ENCODE measurements at places on chromosomes 1 and 21.

DNA sequence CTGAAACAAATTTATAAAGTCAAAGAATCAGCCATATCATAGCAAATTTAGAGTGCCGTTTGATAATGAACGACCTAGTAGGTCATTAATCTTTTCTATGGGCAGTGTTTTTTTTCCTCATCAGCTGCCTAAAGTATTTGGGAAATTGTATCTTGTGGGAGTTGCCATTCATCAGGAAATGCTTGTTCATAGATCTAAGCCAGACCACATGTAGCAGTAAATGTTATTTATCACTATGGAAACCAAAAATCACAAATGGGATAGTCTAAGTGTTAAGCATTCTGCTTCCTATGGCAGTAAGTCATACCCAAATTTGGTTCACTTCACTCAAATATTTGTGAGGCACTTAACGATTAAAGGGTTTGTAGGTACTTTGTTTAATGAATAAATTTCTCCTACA lies 52.9 kb downstream of the LRRC8D start:
- no peak for DNase-seq

DNA sequence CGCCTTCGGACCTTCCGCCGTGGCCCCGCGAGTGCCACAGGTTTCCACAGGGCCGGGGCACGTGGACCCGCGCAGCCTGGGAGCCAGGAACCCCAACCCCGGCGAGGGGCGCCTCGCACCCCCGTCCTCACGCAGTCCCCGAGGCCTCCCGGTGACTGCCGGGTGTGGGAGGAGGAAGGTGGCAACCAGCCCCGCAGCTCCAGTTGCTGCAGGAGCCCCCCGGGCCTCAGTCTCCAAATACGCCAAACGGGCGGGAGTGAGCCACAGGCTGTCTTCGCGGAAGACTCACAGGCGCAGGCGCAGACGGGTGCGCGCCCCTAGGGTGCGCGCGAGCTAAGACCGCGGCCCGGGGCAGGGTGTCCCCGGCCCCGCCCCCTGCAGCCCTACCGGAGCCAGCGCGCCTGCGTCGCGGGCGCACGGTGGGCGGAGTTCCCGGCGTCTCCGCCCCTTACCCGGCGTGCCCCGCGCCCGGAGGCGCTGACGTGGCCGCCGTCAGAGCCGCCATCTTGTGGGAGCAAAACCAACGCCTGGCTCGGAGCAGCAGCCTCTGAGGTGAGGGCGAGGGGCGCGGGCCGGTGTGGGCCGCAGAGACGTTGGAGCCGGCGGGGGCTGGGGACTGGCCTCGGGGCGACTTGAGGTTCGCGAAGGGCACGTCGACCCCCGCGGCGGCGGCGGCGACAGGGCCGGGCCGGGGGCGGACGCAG lies at the start of gene ARF1:
Gene ARF1 (plus strand): TSS at position 495 of the 704 bp plus-strand sequence. CDS start 14,407 bp downstream, outside the sequence.
- peak; percentile 54 for DNase-seq

DNA sequence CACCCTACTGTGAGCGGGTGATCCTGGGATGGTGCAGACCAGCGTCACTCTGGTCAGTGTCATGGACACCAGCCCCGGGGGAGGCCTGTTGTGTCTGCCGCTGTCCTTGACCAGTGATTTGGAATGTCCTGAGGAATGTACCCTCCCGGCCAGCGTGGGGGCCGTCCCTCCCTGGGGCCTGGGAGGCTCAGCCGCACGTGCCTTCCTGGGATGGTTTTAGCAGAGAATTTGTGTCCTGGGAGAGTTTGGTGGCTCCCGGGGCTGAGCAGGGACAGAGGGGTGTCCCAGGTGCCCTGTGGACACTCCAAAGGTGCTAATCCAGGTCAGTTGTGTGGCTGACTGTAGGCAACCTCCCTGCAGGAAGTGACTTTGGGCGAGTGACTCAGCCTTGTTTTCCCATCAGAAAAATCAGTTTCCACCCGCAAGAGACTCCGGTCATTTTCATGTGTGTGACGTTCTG lies 6.2 kb downstream of the ARHGEF16 start:
- no peak for DNase-seq

DNA sequence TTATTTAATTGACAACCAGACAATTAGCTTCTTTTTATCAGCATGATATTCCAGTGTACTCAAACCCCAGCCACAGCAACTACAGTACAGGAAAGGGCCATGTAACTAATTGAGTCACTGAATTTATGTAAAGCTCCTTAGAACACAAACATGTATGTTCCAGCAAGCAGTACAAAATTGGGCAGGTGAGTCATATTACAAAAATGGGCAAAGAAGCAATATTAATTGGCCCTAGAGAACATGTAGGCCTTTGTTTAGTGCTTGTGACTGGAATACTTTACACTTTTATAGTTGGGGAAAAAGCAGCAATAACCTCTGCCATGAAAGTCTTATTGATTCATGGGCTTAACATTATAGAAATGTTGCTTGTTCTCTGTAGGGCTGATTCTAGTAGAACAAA lies 31.8 kb downstream of the CLEC20A start:
- DNase-seq, result no peak

DNA sequence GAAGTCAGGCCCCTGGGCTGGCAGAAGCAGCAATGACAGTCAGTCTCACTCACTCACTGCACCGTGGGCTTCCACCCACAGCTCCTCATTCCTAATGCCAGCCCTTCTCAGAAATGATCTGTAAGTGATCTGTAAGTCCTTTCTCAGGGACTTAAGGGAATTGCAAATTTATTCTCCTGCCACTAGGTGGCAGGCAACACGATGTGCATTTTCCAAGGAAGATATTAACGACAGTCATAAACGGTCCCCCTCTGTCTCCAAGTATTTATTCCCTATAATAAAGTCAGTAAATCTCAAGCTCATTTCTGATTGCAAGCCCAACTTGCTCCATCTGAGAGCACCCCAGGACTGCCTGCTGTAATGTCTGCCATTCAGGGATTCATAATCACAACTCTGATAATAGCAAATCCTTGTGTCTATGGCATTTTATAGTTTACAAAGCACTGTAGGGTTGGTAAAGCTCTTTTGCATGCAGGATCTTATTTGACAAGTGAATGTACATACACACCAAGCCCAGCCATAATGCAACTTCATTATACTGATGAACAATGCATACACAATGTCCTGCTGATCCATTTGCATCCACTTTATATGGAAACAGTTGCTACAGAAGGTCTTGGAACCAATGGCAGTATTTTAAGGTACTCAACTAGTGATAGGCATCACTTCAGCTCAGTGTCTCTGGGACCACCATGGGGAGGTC lies 380.5 kb upstream of the CAMK1G start:
- DNase-seq, result peak; percentile 2

GRCh38 chr1:238811211-238811879 lies 575.0 kb upstream of the CHRM3 start:
- no peak for DNase-seq

GRCh38 chr1:80441664-80442063 lies 1359.1 kb upstream of the ADGRL2 start:
- DNase-seq, result no peak

- DNase-seq, result no peak
Observed at GRCh38 chr1:220785166-220786056, 1.3 kb upstream of the MTARC1 start.

GRCh38 chr1:148357037-148357436 lies 126.1 kb downstream of the PPIAL4G start:
- no peak for DNase-seq

- DNase-seq, result no peak
Observed at GRCh38 chr1:2383576-2383975, 7.8 kb downstream of the MORN1 start.

- DNase-seq, result no peak
Observed at GRCh38 chr1:98298319-98298718, 363.2 kb upstream of the SNX7 start.

DNA sequence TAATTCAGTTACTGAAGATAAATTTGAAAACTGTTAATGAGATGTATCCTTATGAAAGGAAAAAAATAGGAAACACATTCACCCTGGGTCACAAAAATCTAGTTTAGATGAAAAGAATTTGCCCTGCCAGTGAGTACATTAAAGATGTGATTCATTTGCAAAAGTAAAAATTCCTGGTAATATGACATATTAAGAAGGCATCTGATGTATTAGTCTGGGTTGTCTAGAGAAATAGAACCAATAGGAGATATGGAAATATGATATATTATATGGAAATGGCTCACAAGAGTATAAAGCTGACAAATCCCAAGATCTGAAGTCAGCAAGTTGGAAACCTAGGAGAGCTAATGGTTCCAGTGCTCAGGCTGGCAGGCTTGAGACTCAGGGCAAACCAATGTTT lies 153.8 kb downstream of the MRPL39 start:
- DNase-seq, result no peak

DNA sequence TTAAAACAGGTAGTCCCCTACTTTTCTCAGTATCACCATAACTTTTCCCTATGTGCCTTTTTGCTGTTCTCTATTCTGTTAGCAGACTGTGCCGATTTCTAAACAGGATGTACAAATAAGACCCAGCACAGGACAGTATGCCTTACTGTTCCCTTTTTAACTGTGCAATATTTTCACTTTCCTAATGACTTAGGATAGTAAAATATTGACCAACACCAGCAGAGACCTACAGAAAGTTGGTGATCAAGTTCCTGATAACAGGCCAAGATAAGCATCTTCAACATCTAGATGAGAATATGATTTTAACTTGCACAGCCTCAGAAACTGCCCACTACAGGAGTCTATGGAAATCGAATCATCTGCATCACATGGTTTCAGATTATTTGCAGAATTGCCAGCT lies 42.0 kb downstream of the ADSS2 start:
- DNase-seq, result no peak

- no peak for DNase-seq
Observed at GRCh38 chr1:209490013-209490412, 93.5 kb upstream of the CAMK1G start.

DNA sequence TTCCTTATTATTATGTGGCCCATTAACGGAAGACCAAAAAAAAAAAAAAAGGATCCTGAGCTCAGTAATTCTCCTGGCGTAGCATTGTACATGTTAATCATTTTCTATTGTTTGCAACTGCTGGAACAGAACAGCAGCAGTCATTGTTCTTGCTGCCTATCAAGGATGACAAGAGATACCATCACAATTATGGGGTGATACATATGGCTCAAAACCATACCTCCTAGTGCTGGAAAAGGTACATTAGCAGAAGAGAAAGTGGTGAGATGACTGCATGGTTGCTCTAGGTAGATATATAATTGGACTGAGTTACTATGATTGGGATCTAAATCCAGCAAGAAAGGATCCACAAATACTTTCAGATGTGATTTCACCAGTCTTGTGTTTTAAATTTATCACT lies 13.3 kb upstream of the TLR5 start:
- DNase-seq, result no peak

DNA sequence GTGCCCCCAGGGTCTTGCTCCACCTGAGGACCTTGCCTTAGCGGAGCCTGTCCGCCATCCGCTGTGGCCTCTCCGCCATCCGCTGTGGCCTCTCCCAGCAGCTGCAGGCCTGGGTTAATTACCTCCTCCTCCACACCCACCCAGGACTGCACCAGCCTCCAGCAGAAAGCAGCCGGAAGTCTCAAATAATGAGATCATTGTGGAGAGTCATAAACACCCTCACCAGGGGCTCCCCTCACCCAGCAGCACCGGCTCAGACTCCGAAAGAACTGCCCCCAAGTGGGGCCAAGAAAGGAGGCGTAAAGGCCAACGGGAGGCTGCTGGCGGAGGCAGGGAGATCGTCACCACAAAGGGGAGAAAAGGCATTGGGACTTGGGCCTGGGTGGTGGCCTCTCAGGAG lies 10.7 kb upstream of the GPR153 start:
- peak; percentile 37 for DNase-seq

DNA sequence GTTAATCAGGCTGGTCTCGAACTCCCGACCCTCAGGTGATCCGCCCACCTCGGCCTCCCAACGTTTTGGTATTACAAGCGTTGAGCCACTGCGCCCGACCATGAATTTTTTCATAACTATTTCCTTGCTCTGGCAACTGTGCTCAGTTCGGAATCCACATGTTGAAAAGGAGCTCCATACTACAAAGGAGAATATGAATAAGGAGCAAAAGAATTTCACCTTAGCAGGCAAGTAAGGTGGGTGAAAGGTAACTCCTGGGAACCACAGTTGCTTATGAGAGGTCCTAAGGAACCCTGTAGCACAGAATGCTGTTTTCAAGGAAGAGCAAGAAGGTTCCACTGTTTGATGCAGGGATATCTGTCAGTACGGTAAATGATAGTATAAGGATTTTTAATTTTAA lies 29.9 kb upstream of the NADK start:
- no peak for DNase-seq

GRCh38 chr21:14356746-14357145 lies 26.2 kb downstream of the HSPA13 start:
- no peak for DNase-seq

DNA sequence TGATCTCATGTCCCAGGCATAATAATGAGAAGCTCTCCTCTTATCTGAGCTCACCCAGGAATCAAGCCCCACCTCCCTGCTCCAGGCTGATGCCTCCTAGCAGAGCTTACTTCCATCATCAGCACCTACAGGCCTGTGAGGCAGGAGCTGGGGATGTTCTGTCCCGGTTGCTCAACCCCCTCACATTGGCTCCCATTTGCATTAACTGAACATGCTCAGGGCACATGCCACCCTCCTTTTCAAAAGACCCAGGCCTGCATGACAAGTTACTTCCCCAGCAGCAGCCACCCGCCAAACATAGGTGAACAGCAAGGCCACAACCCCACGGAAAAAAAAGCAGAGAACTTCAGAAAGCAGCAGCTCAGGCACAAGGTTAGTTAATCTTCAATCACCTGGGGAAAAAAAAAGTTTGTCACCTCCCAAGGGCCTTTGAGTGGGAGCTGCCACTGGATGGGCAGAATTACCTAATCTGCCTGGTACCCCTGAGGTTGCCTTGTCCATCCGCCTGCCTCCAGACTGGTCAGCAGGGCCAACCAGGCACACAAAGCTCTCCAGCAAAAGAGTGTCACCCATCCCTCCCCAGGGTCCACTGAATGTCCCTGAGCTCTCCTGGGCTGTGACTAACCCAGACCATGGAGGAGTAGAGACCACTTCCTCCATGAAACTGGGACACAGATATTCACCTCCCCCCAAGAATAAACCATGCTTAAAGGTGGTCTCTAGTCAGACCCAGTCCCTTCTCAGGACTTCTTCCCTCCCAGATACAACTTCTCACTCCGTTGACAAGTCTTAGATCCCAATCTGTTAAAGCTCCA lies 4.4 kb downstream of the KCNN3 start:
- DNase-seq, result no peak

- DNase-seq, result peak; percentile 78
Observed at GRCh38 chr1:210754878-210755665, 378.9 kb downstream of the KCNH1 start.

GRCh38 chr1:179870870-179871269 lies 6.7 kb downstream of the TOR1AIP2 start:
- no peak for DNase-seq

DNA sequence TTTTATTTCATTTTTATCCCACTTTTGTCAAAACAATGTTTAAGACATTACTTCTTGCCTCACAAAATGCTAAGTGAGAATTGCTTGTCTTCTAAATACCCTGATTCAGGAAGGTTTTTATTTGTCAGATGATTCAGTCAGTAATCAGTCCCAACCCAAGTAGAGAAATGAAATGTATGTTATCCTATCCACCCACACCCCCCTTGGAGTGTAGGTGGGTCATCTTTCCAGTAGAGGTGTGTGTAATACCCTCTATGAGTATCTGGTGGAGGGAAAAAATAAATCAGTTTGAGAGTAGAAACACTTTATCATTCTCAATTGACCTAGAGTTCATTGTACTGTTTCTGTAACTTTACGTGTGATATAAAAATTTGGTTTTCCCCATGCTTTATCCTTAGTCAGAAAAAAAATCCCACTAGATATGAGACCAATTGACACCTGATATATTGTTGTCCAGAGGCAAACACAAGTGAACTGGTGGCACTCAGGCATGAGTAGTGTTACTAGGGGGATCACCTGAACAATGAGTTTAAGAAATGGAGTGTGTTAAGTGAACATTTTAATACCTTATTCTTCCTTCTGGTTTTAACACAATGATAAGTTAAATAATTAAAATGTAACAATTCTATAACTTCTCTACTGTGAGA lies 153.8 kb upstream of the C1orf105 start:
- DNase-seq, result no peak

Data from NCI-H748 treated with DMSO at 0.1 percent for 48 hours (cell line).